Activated CD4-positive, alpha-beta T cell treated with anti-CD3 and anti-CD28 coated beads for 36 hours (primary cell): ENCODE measurements at places on chromosomes 11 and 22. TPM values are rescaled to one million over a fixed set of nuclear protein-coding genes. Genes with fewer than 3 reads are reported as not detected.

Gene KCNE3
- total RNA-seq, result not detected

- DNase-seq, result no peak
Measured at GRCh38 chr11:26780376-26781085, 58.7 kb upstream of the SLC5A12 start.

GRCh38 chr11:104926771-104927611 lies 28.7 kb upstream of the CASP12 start:
- no peak for DNase-seq

DNA sequence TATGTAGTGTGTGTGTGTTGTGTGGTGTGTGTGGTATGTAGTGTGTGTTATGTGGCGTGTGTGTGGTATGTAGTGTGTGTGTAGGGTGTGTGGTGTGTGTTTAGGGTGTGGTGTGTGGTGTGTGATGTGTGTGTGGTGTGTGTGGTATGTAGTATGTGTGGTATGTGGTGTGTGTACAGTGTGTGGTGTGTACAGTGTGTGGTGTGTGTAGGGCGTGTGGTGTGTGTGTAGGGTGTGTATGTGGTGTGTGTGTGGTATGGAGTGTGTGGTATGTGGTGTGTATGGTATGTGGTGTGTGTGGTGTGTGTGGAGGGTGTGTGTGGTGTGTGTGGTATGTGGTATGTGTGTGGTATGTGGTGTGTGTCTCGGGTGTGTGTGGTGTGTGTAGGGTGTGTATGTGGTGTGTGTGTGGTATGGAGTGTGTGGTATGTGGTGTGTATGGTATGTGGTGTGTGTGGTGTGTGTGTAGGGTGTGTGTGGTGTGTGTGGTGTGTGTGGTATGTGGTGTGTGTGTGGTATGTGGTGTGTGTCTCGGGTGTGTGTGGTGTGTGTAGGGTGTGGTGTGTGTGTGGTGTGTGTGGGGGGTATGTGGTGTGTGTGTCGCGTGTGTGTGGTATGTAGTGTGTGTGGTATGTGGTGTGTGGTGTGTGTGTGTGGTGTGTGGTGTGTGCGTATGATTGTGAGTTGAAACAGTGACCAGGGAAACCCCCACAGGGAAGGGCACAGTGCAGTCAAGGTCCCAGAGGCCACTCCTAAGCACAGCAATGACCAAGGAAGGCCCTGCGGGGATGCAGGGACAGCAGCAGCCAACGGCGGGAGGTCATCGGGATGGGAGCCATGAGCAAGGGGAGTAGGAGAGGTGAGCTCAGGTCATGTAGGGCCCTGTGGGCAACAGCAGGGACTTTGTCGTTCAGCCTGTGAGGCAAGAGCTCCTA lies 2.9 kb upstream of the PPP6R2 start:
- DNase-seq, result peak; percentile 36

Gene YPEL1
- total RNA-seq, result 1.5 TPM
